AG04449 (cell line): ENCODE measurements at places on chromosomes 5 and 9.

- no peak for DNase-seq
Measured at GRCh38 chr5:111132731-111133435, 40.7 kb downstream of the WDR36 start.

GRCh38 chr5:151450605-151451004 is 3.2 kb downstream of the SLC36A1 start:
- no peak for DNase-seq

- DNase-seq: no peak
Measured at GRCh38 chr9:32877639-32878217, 94.4 kb downstream of the TMEM215 start.

- DNase-seq: no peak
Measured at GRCh38 chr5:170642776-170643436, 139.1 kb downstream of the KCNIP1 start.

DNA sequence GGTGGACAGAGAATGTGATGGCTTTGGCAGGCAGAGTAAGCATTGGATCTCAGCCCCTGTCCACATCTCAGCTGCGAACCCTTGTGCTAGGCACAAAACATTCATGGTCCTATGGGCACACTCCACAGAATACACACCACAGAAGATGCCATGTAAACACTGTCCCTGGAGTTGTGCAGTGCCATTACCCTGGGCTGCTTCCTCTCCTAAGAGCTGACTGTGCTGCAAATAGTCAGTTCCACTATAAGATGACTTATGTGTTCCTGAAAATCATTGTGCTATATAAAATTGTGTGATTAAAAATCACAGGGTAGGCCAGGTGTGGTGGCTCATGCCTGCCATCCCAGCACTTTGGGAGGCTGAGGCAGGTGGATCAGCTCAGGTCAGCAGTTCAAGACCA is 31.9 kb upstream of the ATP6V1G1 start:
- DNase-seq: no peak

- no peak for DNase-seq
Measured at GRCh38 chr5:153081385-153081784, 409.1 kb upstream of the GRIA1 start.

GRCh38 chr9:126612813-126613641 is 701 bp upstream of the LMX1B start:
- no peak for DNase-seq
